ENCODE measurements at places on chromosomes 5 and 9.

GRCh38 chr5:142017832-142018427, 5.1 kb upstream of the GNPDA1 start:
- no peak for DNase-seq

GRCh38 chr5:55672477-55672911, 39.6 kb downstream of the SLC38A9 start:
- no peak for DNase-seq

DNA sequence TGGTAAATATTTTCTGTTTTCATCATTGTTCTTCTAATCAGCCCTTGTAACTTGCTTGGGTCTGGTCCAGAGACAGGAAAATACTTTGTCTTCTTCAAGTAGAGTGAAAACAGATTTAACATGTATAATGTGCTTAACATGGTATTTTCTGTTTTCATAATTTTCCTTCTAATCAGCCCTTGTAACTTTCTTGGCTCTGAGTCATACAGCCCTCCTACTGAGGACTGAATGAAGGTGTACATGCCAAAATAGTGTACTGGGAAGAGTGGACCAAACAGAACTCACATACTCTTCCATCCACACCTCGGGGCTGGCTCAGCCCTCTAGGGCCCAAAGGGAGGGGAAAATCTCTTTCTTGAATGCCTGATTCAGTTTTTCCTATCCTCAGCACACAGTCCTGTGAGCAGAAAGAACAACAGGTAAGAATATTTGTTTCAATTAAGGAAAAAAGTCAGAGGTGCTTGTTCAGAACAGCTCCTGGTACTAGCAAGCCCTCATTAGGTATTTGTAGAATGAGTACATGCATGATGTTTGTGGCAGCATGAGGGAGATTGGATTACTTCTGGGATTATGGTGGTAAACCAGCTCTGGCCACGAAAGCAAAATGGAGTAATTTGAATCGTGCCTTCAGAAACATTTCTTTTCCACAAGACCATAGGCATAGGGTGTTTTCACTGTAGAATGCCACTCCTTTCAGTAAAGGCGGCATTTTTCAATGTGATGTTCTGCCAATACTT, 24.2 kb upstream of the MACIR start:
- no peak for DNase-seq

DNA sequence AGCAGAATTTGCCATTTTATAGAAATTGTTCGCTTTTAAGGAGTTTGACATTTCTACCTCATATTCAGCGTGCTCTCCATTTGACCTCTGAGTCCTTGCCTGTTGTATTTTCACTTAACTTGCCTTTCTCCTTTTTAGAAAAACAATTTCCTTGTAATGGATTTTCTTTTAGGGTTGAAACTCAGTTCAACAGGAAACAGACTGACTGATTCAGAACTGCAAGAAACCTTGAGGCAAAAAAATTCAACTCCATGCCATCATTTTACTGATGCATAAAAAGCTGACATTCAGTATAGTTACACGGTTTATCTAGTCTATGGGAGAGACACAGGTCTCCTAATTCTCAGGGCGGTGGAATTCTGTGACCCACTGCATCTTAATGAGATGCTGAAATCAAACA, 59.8 kb downstream of the MRPS30 start:
- no peak for DNase-seq

- no peak for DNase-seq
These were observed 834.2 kb upstream of the DMAC1 start for GRCh38 chr9:8633784-8634183.

GRCh38 chr5:106691701-106692100, 979.0 kb downstream of the EFNA5 start:
- no peak for DNase-seq

DNA sequence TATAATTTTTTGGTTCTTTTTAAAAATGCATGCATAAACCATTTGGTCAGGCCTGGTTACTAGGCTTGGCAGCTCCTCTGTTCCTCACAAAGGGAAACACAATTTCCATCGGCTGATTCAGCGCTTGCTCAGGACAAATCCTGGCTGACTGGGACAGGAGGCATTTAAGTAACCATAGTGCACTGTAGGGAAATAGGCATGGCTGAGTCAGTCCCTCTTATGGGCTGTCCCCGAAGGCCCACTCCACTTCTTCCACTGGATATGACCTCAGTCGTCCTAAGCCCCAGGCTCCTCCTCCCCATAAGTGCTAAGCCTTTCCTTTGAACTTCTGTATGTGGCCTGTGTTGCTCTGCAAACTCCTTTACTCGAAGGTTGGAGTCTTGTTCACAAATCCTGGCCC, 71.2 kb upstream of the GLIS3 start:
- no peak for DNase-seq

DNA sequence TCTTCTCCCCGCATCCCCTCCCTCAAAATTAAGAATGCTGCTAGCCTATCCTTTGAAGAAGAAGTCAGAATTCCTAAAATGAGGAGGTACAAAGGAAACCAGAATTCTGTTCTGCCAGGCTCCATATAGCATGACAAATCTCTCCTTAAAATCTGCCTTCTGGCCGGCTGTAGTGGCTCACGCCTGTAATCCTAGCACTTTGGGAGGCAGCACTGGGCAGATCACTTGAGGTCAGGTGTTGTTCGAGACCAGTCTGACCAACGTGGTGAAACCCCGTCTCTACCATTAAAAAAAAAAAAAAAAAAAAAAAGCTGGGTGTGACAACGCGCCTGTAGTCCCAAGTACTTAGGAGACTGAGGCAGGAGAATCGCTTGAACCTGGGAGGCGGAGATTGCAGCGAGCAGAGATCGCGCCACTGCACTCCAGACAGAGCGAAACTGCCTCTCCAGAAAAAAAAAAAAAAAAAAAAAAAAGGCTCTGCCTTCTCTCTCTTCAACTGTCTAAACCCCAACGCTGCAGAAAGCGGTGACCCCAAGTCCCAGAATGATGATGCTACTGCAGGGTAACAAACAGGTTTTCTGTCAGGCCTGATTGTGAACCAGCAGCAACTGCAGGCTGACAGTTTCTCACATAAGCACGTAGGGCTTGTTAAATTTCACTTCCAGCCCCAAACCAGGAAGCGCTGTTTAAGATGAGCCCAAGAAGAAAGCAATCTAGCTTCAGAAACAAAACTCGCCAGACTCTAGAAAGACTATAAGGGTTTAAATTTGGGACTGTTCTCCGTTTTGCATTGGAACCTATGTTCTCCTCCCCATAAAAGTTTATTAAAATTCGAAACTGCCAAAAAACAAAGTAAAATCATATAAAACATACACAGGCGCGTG, 963 bp upstream of the CAST start:
- DNase-seq: no peak

GRCh38 chr5:150137997-150138396, 17.6 kb downstream of the PDGFRB start:
- DNase-seq: no peak

- no peak for DNase-seq
These were observed 664.9 kb upstream of the WWC1 start for GRCh38 chr5:167626341-167627123.

DNA sequence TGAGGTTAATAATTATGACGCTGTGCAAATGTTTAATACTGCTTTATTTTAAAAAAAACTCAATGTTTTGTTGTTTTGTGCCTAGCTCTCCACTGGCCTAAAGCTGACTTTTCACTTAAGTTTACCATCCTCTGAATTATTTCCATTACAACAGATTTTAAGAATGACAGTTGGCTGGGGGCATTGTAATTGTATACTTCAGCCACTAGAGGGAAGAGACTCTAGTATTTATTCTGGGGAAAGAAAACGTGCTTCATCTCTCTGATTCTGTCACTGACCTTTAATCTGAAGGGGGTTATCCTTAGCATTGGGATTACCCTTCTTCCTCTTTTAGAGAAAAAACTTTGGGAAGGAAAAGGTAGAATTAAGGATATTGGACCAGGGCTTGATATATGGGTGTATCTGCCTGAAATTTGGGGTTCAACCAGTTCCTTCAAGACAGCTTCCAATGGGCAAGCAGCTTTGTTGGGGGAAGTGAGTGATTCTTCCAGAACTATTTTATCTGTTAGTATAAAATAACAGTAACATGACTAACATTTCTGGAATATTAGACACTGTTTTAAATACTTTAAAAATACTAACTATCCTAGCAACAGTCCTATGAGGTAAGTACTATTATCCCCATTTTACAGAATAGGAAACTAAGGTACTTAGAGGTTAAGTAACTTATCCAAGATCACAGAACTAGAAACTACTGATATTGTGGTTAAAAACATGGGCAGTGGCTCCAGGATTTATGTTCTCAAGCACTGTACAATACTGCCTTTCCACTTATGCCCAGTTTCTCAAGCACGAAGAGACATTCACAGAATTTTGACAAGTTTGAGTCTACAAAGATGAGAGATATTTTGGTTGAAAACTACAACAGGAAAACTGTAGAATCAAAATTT, 208.4 kb downstream of the CD180 start:
- peak; percentile 36 for DNase-seq

GRCh38 chr5:140800816-140801493, at the start of gene PCDHA3:
Gene PCDHA3 (plus strand): TSS chr5:140801057.
- DNase-seq: no peak

DNA sequence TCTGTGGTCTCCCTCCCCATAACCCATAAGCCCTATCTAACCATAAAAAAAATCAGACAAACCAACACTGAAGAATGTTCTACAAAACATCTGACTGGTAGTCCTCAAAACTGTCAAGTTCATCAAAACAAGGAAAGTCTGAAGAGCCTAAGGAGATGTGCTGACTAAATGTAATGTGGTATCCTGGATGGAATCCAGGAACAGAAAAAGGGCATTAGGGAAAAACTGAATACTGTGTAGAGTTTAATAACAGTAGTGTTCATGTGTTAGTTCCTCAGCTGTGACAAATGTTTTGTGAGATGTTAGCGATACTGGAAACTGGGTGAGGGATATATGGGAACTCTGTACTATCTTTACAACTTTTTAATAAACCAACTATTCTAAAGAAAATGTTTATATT, 75.7 kb upstream of the EQTN start:
- DNase-seq: no peak

- DNase-seq: no peak
These were observed 226.5 kb upstream of the POU5F2 start for GRCh38 chr5:93967923-93968322.

GRCh38 chr5:52799983-52800393, 12.3 kb downstream of the ITGA1 start:
- peak; percentile 85 for DNase-seq

- peak; percentile 30 for DNase-seq
These were observed at the start of gene FRMD3 for GRCh38 chr9:83538172-83538889. Gene FRMD3 (minus strand): TSS chr9:83538401. CDS start chr9:83538231, 170 bp downstream.

DNA sequence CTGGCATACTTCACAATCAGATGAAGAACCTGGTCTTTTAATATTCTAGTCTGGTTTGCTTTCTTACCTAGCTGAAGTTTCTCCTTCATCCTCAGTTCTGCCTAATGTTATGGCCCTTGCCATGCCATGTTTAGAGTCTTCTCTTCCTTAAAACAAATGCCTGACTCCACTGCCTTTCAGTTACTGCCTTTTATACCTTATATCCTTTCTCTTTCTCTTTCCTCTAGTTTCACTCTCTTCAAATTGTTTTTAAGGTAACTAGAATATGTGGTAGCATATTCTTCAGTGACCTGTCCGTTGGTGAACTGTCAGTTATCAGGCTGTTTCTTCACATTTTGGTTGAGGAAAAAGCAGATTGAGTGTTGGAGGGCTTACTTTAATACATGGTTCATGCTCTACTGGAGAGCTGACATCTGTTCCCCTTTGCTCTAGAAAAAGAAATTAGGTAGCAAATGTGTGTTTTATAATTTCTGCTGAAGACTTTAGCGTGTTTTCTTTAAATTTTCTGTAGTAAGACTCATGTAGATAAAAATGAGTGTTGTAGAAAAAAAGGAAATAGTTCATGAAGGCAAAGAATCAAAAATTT, 103.8 kb downstream of the DMXL1 start:
- no peak for DNase-seq

DNA sequence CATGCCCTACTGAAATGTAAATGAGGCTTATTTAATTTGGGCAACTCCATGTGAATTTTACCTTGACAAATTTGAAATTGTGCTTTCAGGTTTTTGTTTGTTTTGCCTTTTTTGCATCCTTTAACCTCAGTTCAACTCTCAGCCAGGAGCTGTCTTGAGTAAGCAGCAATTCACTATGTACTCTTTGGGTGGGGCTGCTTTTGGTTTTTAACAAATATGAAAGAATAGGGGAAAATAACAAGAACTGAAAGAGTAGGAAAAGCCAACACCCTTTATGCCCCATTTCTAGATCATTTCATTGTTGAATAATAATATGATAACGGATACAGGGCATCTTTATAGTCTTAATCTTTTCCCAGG, 192.0 kb downstream of the ARHGAP26 start:
- DNase-seq: no peak

- no peak for DNase-seq
These were observed 136.6 kb upstream of the DMAC1 start for GRCh38 chr9:7936163-7936562.

- no peak for DNase-seq
These were observed 429.4 kb downstream of the PIK3R1 start for GRCh38 chr5:68644971-68645370.

- no peak for DNase-seq
These were observed 10.1 kb upstream of the SPATA24 start for GRCh38 chr5:139413963-139414362.

GRCh38 chr5:93188876-93189485, 392.0 kb downstream of the NR2F1-AS1 start:
- DNase-seq: no peak

DNA sequence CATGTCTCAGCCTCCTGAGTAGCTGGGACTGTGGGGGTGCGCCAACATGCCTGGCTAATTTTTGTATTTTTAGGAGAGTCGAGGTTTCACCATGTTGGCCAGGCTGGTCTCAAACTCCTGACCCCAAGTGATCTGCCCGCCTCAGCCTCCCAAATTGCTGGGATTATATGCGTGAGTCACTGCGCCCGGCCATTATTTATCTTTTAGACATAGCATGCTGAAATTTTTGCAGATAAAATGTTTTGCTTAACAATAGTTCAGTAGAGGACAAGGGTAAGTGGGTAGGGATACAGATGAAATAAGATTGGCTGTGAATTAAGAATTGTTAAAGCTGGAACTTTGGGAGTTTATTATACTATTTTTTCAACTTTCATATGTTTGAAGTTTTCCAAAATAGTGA, 150.8 kb upstream of the GRHPR start:
- DNase-seq: no peak

DNA sequence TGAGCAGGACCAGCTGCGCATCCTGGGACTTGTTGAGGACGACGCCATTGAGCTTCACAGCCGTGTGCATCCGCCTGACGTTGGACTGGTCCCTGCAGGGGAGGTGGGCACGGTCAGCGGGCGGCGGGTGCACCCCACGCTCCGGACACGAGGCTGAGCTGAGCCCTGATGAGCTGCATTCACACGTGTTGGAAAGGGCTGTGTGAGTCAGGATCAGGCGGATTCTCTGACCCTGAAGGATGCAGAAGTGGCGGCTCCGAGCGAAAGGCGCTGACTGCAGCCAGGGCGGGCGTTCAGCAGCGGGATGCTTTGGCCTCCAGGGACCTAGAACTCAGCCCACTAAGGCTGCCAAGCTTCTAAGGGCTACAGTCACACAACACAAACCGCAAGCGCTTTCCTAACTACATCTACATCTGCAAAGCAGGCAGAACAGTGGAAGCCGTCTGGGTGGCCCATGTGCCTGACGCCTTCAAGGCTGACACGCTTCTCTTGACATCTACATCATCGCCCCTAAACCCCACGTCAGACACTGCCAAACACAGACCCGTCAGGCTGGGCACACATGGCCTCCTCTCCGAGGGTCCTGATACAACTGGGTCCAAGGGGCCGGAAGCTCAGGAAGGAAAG, 44.9 kb downstream of the NKD2 start:
- no peak for DNase-seq

GRCh38 chr9:17878810-17879370, 300.0 kb downstream of the SH3GL2 start:
- no peak for DNase-seq
